ENCODE measurements at places on chromosomes 3 and 15. TPM values are rescaled to one million over a fixed set of nuclear protein-coding genes. Genes with fewer than 3 reads are reported as not detected.

DNA sequence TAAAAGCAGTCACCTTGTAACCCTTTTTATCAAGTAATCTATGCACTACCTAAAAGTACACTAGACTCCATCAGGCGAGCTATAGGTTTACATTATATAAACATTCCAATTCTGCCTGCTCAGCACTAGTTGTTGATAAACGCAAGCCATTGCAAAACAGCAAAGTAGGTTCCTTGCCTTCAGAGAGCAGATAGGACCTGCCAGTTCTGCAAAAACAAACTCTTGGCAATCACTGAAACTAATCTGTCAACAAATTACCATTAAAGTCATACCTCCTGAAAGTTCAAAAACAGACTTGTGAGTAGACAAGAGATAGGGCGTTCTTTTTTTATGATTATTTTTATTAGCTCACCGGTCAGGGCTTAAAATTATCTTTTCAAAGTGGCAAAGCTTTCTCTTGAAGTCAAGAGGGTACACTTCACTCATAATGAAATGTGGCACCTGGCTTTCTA, 392.5 kb downstream of the FOXP1 start:
- no peak overlapping the region for H3K4me3 ChIP-seq
- H3K4me1 ChIP-seq: no peaks in the 10 kb centered on the region
- no peaks in the 10 kb centered on the region for H3K36me3 ChIP-seq
- no peaks in the 10 kb centered on the region for H3K27me3 ChIP-seq
- DNase-seq: no peak

DNA sequence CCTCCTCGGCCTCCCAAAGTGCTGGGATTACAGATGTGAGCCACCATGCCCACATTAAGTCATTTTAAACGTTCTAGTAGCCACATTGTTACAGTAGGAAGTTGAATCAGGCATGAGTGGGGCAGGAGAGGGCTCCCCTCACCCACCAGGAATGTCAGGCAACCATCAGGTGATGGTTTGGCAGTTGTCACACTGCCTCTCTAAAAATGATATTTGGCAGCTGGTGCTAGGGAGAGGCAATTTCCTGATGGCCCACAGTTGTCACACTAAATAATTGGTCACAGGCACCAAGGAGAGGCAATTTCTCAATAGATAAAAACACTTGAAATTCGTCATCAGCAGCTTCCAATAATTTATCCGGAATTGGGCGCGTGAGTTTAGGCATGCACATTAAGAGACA, 79.2 kb upstream of the ABHD2 start:
- DNase-seq: no peak
- H3K27ac ChIP-seq: no peak overlapping the region
- H3K4me3 ChIP-seq: no peak overlapping the region
- H3K36me3 ChIP-seq: no peaks in the 10 kb centered on the region

DNA sequence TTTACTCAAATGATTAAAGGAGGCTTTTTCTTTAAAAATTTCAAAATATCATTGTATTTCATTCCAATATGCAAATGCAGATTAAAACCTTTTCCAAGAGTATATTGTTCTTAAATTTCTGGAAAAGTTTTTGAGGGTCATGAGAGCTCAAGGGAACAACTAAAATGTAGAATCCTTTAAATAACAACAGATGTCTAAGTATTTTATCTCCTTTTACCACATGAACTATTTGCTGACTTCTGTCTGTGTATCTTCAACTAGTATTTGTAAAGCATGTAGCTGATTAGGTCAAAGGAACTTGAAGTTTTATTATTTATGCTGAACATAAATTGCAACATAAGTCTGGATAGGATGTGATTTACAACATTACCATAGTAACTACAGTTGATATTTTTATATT, 402.6 kb downstream of the CNTN6 start:
- no peaks in the 10 kb centered on the region for H3K27me3 ChIP-seq
- no peaks in the 10 kb centered on the region for H3K4me1 ChIP-seq
- no peak overlapping the region for H3K27ac ChIP-seq
- no peak overlapping the region for H3K4me3 ChIP-seq
- no peak for DNase-seq

C2CD4A gene
- total RNA-seq: 1.7 TPM

GRCh38 chr15:38991126-38991525, 426.5 kb upstream of the RASGRP1 start:
- H3K4me3 ChIP-seq: no peak overlapping the region
- no peaks in the 10 kb centered on the region for H3K4me1 ChIP-seq
- no peak overlapping the region for H3K27ac ChIP-seq
- no peaks in the 10 kb centered on the region for H3K27me3 ChIP-seq
- no peaks in the 10 kb centered on the region for H3K36me3 ChIP-seq

DNA sequence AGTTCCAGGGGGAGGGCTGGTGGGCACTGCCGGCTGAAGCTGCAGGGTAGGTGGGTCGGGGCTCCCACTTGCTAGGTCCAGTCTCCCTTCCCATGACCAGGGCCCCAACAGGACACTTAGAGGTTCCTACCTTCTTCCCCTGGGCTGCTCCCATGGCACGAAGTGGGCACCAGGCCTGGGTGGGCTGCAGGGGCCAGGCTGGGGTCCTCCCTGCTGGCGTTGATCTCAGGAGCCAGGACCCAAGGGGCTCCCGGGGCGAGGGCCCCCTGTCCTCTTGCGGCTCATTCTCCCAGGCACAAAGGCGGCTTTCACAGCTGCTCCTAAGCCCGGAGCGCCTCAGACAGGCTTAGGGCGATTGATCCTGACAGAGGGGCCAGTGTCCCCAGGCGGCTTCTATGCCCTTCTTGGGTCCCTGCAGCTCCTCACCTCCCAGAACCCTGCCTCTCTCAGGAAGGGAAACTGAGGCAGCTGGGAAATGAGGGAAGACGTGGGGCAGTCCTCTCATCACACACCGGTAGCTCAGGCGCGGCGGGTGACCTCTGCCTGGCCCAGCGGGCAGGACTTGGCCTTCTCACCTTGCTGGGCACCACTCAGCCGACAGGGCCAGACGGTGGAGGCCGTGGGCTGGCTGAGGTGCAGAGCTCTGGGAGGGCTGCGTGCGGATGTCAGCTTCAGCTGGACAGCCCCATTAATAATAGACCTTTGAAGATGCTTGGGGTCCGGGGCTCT, 39.6 kb downstream of the FAM3D start:
- H3K4me3 ChIP-seq: no peak overlapping the region
- no peaks in the 10 kb centered on the region for H3K27me3 ChIP-seq
- no peaks in the 10 kb centered on the region for H3K36me3 ChIP-seq
- H3K4me1 ChIP-seq: no peaks in the 10 kb centered on the region
- peak overlapping the region; percentile 17 for H3K27ac ChIP-seq

GRCh38 chr3:105561876-105562275, 195.2 kb downstream of the ALCAM start:
- no peaks in the 10 kb centered on the region for H3K36me3 ChIP-seq
- no peaks in the 10 kb centered on the region for H3K4me1 ChIP-seq
- no peak overlapping the region for H3K27ac ChIP-seq

GRCh38 chr3:41092844-41093243, 106.5 kb upstream of the CTNNB1 start:
- H3K4me3 ChIP-seq: no peak overlapping the region
- no peak for DNase-seq
- no peaks in the 10 kb centered on the region for H3K4me1 ChIP-seq
- no peak overlapping the region for H3K27ac ChIP-seq

DNA sequence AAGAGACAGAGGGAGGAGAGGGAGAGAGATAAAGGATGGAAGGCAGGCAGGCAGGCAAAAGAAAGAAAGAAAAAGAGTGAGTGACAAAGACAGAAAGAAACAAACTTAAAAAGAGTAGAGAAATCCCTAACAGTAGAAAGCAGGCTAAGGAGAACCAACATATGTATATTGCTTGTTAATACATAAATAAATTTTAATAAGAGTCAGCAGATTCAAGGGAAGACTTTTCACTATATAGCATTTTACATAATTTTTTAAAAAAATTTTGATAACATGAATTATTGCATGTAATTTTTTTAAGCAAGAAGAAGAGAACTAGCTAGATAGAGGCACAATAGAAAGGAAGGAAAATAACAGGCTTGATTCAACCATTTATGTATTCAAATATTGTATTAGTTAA, 291.6 kb downstream of the KCNH8 start:
- H3K4me3 ChIP-seq: no peak overlapping the region
- no peak overlapping the region for H3K27ac ChIP-seq
- DNase-seq: no peak
- no peaks in the 10 kb centered on the region for H3K4me1 ChIP-seq

DNA sequence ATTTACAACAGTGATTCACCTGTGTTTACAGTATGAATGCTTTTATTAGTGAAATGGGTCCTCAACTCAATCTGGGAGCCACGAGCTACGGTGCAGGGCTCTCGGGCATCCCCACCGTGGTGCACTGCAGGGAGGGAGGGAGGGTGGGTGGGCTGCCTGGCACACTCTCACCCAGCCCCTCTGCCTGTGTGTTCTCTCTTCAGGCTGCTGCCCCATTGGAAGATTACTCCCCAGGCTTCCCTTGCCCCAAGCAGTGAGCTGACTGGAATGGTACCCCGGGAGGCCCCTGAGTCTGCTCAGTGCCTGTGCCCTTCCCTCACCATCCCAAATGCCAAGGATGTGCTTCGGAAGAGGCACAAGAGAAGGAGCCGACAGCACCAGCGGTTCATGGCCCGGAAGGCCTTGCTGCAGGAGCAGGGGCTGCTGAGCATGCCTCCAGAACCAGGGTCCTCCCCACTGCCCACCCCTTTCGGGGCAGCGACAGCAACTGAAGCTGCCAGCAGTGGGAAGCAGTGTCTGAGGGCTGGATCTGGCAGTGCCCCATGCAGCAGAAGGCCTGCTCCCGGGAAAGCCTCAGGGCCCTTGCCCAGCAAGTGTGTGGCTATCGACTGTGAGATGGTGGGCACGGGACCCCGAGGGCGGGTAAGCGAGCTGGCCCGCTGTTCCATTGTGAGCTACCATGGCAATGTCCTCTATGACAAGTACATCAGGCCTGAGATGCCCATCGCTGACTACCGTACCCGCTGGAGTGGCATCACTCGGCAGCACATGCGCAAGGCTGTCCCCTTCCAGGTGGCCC, 5.0 kb downstream of the AEN start:
- peaks cover 43% of the 10 kb centered on the region for H3K4me1 ChIP-seq
- H3K36me3 ChIP-seq: peaks cover 11% of the 10 kb centered on the region
- peak overlapping the region; percentile 40 for H3K27ac ChIP-seq

GRCh38 chr15:89751748-89752147, 699 bp upstream of the MESP1 start:
- no peaks in the 10 kb centered on the region for H3K36me3 ChIP-seq
- DNase-seq: no peak
- H3K4me3 ChIP-seq: peak overlapping the region; percentile 83
- no peaks in the 10 kb centered on the region for H3K27me3 ChIP-seq

Measured in Peyer's patch (tissue), 4 donors.